NCI-H226 (cell line): ENCODE measurements at places on chromosomes 3 and 15.

DNA sequence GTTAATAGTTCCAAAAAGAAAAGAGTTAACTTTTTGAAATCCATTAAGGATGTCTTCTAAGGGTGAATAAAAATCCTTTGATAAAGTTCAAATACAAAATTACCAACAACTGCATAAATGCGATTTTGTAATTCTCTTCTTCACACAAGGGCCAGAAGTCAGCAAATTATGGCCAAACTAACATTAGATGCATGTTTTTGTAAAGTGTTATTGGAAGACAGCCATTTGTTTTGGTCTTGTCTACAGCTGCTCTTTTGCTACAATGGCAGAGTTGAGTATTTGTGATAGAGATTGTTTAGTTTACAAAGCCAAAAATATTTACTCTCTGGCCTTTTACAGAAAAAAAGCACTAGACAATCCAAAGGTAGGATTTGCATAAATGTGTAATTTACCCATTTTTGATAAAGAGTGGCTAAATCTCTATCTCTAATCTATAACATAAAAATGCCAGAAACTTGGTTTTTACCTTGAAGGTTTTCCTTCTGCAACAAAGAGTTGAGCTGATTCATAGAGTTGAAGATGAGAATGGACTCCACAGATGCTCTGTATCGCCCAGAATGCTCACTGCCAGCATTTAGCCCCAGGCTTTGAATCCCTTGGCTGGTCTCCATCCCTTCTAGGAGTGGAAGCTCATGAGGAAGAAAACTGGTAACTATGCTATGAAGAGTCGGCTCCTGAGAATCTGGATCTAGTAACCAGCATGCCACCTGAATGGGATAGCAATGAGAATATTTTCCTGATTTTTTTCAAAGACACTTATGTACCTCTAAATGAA is 64.5 kb downstream of the POLQ start:
- peak; percentile 61 for DNase-seq

GRCh38 chr3:150174179-150174578 is 203.5 kb upstream of the PFN2 start:
- DNase-seq = no peak

GRCh38 chr3:190426806-190427507 is 22.7 kb downstream of the TMEM207 start:
- DNase-seq = no peak

DNA sequence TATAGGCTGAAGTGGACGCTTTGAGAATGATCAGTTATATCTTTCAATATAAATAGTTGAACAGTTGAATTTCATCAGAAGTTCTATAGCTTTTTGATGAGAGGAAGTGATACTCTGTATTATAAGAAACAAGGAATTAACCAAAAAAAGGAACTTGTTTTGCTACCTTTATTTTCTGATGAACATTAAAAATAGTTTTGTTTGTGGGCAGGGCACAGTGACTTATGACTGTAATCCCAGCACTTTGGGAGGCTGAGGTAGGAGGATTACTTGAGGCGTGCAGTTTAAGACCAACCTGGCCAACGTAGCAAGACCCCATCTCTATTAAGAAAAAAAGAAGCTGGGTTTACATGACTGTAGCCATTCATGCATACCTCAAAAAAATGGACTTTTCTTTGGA is 16.7 kb downstream of the BLOC1S6 start:
- DNase-seq = no peak

GRCh38 chr3:33439546-33440327 is 468 bp downstream of the UBP1 start:
- peak; percentile 22 for DNase-seq

GRCh38 chr3:33364531-33365128 is 75.6 kb downstream of the UBP1 start:
- peak; percentile 18 for DNase-seq
